ENCODE measurements at places on chromosomes 6 and 20.

DNA sequence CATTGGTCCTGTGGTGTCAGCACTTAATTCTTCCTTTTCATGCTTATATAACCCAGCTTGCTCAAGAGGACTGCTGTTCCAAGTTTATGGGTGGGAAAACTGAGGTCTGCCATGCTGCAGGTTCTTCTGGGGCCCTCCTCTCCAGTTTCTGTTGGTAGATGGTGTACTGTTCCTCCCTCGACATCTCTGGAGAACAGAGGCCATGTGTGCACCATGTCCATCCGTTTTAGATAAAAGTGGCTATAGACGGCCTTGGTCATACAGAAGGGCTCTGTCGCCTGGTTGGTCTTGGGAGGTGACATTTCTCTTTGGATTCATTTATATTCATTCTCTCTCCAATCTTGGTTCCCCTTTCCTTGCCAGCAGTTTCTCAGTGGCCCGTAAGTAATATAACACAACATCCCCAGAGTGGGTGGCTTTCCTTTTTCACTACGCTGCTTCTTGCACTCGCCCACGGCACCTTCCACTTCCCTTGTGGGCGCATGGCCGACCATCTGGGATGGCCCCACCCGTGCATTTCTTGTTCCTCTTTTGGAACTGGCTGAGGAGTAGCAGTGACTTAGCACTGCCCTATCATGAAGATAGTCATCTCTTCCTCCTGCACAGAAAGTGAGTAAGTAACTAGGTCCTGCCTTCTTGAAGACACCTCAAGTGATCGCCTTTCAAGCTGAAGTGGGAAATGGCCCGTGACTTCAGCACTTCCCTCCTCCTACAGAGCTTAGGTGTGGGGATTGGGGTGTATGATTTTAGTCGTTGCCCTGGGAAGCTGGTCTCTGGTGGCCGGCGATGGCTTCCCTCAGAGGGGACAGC lies 94.2 kb downstream of the RREB1 start:
- DNase-seq: no peak

- DNase-seq: no peak
These were observed 172.2 kb upstream of the THBS2 start for GRCh38 chr6:169425628-169426370.

- DNase-seq: peak; percentile 59
These were observed 1.2 kb downstream of the TBX18 start for GRCh38 chr6:84763003-84763885.

DNA sequence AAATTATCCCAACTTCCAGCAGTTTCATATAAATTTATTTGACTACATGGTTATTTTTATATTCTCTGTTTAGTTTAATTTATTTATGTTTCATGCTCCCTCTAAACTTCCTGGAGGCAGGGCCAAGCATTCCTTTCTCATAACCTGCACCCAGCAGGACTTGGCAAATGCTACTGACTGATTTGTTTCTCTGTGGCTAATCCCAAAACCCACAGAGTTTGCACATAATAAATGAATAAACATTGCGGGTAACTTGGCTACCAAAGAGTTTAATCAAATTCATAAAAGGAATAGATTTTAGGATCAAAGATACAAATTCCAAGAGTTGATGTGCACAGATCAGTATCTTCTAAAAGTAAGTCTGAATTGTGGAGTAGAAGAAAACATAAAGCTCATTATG lies 239.5 kb downstream of the SLC35F1 start:
- no peak for DNase-seq

DNA sequence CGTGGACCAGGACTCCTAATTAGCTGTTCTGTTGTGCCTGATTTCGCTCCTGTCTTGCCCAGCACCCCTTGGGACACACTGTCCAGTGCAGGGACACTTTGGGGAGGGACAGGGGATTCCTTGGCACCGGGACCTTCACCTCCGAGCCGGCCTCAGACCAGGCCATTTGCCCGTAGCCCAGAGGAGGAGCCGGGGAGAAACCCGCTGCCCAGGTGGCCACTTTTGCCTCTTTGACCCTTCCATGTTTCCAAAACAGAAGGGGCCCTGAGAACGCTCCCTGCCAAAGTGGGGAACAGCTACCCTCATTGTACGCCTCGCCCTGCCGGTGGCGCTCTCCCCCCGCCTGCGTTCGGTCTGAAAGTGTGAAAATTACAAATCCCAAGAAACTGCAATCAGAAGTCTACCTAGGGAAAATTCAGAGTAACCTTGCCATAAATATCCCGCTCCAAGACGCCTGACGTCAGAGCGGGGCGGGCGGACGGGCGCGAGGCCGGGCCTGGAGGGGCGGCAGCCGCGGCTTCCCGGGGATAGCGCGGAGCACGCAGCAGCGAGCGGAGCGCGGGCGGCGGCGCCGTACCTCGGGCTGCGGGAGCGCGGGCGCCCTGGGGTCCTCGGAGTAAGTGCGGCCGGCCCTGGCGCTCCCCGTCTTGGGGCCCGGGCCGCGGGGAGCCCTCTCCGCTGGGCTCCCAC lies at the start of gene DAAM2:
Gene DAAM2 (plus strand): TSS at position 527 of the 690 bp plus-strand sequence. CDS start 63,927 bp downstream, outside the sequence.
- DNase-seq: peak; percentile 2

- no peak for DNase-seq
These were observed 12.5 kb downstream of the GNL1 start for GRCh38 chr6:30543821-30544220.

GRCh38 chr6:2768696-2769095 lies 3.5 kb downstream of the WRNIP1 start:
- no peak for DNase-seq

GRCh38 chr20:25584905-25585704 lies at the start of gene NINL:
Gene NINL, minus strand, starts transcription at chr20:25585531. Its CDS starts 58,944 bp downstream, at chr20:25526587.
- DNase-seq: peak; percentile 73

GRCh38 chr6:95973976-95974375 lies 41.8 kb upstream of the FUT9 start:
- DNase-seq: no peak

GRCh38 chr6:105907301-105907700 lies 178.8 kb upstream of the PRDM1 start:
- DNase-seq: no peak

Data from NCI-H1092 treated with DMSO at 0.1 percent for 48 hours (cell line).